ENCODE measurements at places on chromosomes 16 and 17.

- no peak for DNase-seq
Observed at GRCh38 chr17:67049025-67049739, 4.8 kb downstream of the CACNG1 start.

DNA sequence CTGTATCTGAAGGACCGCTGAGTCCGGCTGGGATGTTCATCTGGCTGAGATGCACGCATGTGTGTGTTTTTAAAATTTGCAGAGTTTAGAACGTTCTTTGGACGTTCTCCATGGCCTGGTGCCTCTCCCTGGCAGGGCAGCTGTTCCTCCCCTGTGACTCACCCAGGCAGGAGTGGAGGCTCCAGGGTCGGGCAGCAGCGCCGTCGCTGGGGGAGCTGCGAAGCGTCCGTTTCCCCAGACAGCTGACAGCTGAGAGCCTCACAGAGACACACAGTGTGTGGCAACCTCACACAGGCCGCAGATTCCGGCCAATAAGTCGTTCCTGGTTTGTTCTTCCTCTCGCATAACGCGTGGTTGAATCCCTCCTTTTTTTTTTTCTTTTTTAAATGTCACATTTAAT lies 80.6 kb downstream of the OR1D5 start:
- DNase-seq, result no peak

- DNase-seq, result no peak
Observed at GRCh38 chr17:48021934-48022333, 15.7 kb downstream of the COPZ2 start.

DNA sequence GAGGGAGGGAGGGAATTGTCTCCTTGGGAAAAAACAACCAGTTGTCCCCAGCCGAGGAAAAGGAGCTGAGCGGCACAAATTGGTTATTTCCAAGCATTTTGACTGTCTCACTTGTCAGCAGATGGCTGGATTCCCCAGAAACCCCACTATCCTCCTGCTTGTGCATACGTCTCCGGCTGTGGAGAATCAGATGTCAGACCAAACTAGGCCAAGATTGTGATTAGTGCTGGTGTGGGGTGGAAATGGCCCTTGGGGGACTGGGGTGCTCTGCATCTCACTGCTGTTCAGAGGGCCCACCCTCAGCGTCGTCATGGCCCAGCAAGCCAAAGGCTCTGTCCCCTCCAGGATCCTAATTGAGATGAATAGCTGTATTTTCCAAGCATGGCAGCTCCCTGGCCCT lies 131.7 kb upstream of the HSBP1 start:
- no peak for DNase-seq

DNA sequence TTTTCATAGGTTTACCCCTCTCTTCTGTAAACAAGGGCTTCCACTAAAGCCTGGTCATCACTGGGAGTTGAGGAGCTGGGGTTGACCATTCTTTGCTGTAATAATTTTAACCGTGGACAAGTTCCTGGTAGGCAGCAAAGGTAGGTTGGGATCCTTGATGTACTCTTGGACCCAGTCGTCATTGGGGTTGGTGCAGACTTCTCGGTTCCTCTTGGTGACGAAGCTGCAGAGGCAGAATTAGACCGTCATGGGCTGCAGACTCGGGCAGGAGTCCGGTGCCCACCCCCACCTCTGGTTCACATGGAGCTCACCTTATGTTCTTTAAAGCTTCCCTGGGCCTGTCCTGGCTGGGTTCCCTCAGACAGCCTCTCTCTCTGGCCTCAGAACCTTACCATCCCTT lies 3.8 kb downstream of the CCL16 start:
- no peak for DNase-seq

DNA sequence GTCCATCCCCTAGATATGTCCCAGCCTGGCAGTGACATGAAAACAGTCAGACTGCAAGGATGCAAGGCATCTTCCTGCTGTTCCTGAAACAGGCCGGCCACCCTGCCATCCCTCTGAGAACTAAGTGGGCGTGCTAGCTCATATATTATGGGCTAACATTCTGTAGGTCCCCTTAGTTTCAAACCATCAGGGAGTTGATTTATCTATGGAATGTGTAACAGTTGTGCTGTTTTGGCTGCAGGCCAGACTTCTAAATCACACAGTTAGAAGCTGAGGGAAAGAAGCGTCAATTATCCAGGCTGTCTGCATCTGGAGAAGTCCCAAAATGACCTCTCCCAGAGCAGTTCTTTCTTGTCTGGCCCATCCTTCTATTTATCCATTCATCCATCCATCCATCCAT lies 102.7 kb upstream of the DNAH9 start:
- DNase-seq, result no peak

DNA sequence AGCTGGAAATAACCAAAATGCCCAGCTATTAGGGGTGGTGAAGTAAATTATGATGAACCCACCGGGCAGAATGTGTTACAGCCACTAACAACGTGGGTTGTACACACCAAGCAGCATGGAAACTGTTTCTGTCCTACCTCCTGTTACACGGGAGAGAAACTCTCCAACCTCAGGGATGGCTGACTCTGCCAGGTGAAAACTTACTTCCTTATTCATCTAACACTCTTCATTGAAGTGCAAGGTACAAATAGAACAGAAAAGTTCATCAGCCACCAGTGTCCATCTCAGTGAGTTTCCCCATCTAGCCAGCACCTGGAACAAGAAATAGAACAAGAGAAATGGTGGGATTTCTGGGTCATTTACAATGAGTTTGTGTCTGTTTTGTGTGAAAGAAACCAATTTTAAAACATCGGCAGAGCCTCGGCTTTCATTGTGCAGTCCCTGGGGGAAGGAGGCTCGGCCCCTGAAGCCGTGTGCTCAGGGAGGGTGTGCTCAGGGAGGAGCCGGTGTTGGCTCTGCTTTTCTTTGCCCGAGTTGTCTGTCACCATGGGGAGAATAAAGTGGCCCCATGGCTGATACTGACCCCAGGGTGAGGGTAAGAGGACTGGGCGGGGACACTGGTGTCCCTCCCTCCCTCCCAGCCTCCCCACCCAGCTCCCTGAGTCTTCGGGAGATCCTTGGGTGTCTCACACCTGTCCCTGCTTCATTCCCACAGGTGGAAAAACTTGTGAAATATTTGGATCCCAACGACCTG lies 39.8 kb downstream of the RAB11FIP4 start:
- no peak for DNase-seq

GRCh38 chr17:47942096-47942510 lies 732 bp downstream of the PNPO start:
- no peak for DNase-seq

DNA sequence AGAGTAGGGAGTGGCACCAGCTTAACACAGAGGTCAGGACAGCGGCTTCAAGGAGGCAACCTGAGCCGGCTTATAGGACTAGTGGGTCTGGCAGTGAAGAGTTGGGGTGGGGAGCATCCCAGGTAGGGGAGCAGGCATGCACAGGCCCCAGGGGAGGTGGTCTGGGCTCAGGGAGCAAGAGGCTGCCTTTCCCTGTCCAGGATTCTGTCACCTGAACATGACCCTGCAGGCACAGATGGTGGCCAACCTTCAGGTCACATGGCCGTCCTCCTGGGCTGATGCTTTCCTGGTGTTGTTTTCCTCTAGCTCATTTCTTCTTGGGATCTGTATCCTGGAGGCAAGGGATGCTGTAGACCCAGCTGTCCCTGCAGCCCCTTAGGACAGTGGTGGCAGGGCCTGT lies 3.5 kb upstream of the MYO15A start:
- DNase-seq, result no peak

DNA sequence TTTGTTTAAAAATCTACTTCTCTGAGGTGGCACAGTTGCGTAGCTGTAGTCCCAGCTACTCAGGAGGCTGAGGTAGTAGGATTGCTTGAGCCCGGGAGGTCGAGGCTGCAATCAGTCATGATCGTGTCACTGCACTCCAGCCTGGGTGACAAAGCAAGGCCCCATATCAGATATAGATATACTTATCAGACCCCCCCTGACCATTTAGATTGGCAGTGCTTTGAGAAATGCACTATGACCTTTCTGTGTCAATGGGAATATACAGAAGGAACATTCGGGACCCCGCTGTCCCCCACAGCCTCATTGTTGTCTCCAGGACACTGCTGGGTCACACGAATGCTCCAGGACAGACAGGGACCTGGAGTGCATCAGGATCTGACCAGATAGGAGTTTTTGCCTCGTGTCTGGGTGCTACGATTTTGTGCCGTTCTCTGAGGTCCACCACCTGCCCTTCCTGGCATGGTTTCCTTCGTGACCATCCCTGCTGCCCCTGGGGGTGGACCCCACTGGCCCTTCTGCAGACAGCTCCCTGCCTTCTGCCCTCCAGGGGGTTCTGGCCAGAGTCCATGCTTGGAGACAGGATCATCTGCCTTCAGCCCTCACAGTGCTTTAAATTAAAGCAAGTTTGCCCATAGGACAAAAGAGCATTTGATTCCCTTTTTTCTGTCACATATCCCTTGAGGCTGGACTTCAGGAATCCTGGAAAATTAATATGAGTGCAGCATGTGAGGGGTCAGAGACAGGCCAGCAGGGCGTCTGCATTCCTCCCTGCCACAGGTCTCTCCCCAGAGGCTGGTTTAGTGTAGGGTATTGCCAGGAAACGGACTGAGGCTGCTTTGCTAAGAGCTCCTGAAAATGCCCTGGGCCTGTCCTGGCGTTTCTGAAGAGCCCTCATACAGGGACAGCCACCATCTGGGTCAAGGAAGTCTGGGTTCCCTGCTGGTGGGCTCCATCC lies 19.3 kb downstream of the PLD6 start:
- no peak for DNase-seq

DNA sequence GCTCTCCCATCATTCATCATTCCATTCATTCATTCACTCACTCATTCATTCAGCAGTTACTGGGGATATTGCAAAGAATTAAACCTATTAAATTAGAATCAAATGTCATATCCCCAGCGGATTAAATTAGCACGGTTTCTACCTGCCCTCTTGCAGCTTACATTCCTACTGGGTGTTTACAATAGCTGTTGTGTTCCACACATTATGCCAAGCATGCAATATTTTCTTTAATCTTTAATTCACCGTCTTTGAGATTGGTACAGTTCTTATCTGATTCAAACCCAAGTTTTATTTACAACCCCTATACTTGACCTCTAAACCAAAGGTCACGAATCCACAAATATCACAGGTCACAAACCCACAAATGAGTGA lies 727 bp upstream of the USP31 start:
- DNase-seq, result no peak

DNA sequence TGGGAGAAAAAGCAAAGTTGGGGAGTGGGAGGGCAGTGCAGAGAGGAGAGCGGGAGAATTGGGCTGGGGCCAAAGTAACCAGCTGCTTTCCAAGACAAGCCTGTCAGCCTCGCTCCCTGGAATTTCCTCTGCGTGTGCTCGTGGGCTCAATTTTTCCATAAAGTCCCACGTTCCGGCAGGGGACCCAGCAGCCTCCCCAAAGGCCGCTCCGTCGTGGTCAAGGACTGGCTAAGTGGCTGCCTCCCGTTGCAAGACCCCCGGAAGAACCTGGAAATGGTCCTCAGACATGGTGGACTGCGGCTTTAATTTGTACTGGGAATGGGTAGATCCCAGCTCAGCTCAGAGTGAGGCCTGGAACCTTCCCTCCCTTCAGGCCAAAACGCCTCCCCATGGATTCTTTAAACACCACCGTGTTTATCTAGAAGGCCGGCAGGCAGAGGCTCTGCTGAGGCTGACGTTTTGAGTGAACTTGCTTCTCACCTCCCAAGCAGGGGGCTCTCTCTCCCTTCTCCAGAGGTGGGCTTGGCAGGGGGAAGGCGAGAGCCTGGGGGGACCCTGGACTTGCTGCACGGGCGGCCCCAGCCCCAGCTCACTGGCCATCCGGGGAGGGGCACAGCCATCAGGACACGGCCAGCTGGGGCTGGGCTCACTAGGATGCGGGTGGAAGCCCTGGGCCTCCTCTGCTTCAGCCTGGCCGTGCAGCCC lies 190.0 kb downstream of the C16orf95 start:
- no peak for DNase-seq

GRCh38 chr17:78798695-78799559 lies 16.9 kb upstream of the CYTH1 start:
- DNase-seq, result peak; percentile 68

DNA sequence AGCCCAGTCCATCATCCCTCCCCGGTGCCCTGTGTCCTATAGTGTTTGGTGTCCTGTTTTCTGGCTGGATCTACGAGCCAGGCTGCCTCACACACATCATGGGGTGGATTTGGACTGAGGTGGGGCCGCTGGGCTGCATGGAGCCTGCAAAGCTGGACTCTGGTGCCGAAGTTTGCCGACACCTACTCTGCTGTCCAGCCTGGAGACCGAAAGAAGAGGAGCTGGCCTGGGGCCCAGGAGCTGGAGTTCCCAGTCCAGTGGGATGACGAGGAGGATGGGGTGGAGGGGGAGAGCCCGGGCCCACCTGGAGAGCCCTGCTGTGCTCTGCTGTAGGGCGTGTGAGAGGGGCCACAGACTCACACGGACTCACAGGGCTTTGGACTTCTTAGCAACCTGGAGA lies 40.3 kb upstream of the ENPP7 start:
- no peak for DNase-seq

DNA sequence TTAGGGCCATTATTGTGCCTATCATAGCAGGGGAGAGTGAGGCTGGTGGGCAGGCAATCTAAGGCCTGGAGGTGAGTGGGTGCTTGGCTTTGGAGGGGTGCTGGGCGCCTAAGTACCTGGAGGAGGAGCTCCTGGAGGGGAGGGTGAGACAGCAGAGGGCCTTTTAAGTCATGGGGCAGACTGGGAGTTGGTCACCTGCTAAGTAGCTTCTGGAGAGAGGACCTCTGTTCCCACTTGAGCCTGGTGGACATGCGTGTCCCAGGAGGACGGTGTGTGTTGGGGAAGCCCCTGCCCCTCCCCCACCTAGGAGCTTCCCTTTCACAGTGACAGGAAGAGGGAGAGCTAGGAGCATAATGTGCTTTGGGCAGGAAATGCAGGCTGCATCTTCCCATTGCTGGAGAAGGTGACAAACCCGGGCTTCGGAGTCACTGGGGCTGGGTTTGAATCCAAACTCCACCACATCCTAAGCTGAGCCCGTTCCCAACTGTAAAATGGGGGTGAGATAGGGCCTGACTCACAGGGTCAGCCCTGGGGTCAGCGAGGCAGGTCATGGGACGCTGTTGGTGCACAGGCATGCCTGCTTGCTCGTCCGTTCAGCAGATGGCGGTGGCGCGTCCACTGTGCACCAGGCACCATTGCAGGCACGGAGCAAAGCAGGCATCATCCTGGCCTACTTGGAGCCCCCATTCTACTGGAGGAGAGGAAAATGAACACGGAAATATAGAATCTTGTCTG lies 37.9 kb downstream of the CMIP start:
- DNase-seq, result no peak

DNA sequence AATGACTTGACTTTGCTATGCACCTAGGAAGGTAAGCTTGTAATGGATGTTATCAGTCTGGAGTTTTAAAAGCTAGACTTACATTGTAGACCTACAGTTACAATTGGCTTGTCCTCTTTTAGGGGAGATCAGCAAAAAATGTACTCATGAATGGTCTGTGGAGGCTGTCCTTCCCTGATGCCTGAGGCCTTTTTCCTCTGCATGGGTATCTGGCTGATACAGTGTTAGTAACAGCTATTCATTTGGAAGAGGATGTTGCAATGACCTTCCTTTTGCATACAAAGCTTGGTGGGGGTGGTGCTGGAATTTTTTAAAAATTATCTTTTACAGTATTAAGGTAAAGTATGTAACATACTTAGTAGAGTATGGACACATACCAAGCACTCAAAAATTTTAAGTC lies 525.5 kb downstream of the KIF2B start:
- no peak for DNase-seq

- no peak for DNase-seq
Observed at GRCh38 chr17:17797119-17797809, 39.5 kb downstream of the SREBF1 start.

GRCh38 chr16:66326991-66327513 lies 39.4 kb upstream of the CDH5 start:
- DNase-seq, result no peak

GRCh38 chr17:46874906-46875305 lies 23.5 kb downstream of the WNT9B start:
- DNase-seq, result no peak
